NT2/D1 (cell line): ENCODE measurements at places on chromosomes 2 and 18.

DNA sequence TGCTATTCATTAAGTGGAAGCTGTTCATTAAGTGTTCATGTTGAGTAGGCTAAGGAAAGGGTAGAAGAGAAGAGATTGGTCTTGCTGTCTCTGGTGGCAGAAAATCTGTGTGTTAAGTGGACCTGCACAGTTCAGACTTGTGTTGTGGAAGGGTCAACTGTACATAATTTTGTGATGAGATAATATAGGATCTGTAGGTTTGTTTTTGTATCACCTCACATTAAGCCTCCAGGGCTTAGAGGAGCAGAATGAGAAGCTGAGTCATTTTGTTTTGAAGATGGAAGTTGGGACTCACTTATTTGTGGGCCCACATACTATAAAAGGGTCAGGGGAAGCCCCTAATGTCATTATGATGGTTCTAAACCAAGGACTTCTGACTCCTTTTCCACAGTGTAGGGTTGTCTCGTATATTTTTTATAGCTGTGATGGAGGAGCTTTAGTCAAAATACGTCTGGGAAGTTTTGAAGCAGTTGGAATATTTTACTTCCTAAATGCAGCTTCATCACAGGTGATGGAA is 18.2 kb downstream of the PMS1 start:
- no peak for DNase-seq

DNA sequence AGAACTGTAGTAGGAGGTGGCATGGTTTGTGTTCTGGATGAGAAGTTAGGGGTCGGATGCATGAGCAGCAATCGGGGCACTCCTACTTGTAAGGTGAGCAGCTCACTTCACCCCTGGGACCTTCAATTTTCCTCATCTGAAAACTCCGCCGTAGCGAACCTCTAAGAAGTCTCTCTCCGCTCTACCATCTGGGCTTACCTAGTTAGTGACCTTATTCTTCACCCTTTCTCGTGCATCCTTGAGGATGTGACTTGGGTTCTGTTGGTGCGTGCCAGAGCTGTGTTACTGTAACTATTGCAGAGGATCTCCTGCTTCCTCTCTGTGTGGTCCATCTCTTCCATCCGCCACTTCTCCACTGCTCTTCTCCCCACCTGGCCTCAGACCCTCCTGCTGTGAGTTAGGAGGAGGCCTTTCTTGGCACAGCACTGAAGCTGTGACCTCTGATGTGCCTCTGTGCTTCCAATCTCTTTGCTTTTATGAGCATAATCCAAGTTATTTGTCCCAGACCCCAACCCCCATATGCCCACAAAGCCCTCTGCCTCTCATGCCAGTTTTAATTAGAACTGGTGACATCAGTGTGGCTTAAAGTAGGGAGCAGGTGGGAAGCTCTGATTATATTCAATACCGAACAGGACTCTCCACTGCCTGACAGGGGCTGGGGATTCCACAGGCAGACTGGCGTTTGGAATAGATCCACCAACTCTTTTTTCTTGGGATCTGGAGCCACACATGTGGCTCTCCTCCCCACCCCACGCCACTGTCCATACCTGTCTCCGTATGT is 178.4 kb downstream of the BCL2 start:
- DNase-seq = no peak

DNA sequence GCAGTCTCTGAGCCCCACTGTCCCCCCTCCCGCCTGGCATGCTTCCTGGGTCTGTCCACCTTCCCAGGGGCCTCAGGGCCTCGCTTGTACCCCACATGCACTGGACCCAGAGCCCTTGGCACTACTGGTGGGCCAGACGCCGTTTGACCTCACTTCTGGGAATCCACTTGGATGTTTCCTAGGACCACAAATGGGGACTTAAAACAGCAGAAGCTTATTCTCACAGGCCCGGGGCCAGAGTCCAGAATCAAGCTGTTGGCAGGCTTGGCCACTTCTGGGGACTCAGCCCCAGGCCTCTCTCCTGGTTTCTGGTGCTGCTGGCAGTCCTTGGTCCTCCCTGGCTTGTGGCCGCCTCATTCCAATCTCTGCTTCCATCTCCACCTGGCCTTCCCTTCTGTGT is 19.6 kb downstream of the ANO7 start:
- no peak for DNase-seq

GRCh38 chr18:2606335-2606734 is 35.0 kb downstream of the NDC80 start:
- DNase-seq = no peak
